ENCODE measurements at places on chromosomes 4 and X. TPM values are rescaled to one million over a fixed set of nuclear protein-coding genes. Genes with fewer than 3 reads are reported as not detected.

Gene TACR3
- 3.1 TPM for total RNA-seq

Gene CSAG1
- total RNA-seq: not detected

Gene CXCL5
- total RNA-seq: 2.1 TPM

Gene COX7B2
- not detected for total RNA-seq

Gene PIM2
- total RNA-seq: 36.1 TPM

Gene BCORL1
- 3.2 TPM for total RNA-seq

DNA sequence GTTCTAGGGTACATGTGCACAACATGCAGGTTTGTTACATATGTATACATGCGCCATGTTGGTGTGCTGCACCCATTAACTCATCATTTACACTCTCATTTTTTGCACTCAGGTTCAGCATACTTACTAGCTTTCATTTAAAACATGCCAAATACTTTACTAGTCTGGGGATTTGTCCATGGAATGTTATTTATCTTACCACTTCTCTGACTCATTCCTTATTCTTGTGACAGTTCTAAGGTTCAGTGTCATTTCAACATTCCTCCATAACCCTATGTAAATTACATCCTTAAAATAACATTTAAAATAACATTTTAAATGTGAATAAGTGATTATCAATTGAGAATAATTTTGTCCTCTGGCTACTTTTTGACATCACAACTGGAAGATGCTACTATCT lies 19.5 kb upstream of the SYTL5 start:
- H3K4me3 ChIP-seq: no peak overlapping the region
- DNase-seq: no peak
- no peak overlapping the region for H3K27ac ChIP-seq
- H3K36me3 ChIP-seq: no peaks in the 10 kb centered on the region

DNA sequence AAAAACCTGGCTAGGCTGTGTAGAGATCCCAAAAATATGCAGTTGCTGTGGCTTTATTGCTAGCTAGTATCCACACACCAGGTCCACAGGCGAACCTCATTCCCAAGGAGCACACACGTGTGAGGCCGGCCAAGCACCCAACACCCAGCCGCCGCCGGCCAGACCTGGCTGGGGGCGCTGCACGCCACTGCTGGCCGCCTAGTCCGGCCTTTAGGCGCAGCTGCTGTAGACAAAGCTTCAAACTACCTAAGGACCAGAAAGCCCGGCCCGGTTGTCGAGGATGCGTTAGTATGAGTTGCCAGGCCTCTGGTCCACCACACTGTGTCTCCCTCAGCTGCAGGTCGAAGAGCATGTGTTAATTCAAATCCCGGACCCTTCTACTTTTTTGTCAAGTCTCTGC lies 3.1 kb downstream of the POU3F4 start:
- no peak overlapping the region for H3K4me3 ChIP-seq
- H3K4me1 ChIP-seq: no peaks in the 10 kb centered on the region
- H3K36me3 ChIP-seq: no peaks in the 10 kb centered on the region
- peak; percentile 30 for DNase-seq
- no peaks in the 10 kb centered on the region for H3K27me3 ChIP-seq
- no peak overlapping the region for H3K27ac ChIP-seq

DNA sequence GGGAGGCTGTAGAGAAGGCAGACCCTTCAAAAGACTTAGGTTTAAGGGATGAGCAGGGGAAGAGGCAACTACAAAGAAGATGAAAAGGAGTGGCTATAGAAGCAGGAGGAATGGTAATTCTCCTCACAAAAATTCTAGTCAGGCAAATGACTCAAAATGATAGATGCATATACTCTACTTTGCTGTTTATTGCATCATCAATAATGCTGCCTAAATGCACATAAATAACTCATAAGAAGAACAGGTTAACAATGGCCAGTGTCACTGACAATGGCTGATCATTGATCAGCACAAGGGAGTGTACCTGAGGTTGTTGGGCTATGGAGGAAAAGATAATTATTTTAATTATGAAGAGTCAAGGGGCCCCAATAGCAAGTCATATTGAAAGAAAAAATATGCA lies 184.7 kb upstream of the ETNPPL start:
- no peaks in the 10 kb centered on the region for H3K36me3 ChIP-seq
- H3K27ac ChIP-seq: no peak overlapping the region
- DNase-seq: no peak
- no peak overlapping the region for H3K4me3 ChIP-seq
- no peaks in the 10 kb centered on the region for H3K27me3 ChIP-seq

DNA sequence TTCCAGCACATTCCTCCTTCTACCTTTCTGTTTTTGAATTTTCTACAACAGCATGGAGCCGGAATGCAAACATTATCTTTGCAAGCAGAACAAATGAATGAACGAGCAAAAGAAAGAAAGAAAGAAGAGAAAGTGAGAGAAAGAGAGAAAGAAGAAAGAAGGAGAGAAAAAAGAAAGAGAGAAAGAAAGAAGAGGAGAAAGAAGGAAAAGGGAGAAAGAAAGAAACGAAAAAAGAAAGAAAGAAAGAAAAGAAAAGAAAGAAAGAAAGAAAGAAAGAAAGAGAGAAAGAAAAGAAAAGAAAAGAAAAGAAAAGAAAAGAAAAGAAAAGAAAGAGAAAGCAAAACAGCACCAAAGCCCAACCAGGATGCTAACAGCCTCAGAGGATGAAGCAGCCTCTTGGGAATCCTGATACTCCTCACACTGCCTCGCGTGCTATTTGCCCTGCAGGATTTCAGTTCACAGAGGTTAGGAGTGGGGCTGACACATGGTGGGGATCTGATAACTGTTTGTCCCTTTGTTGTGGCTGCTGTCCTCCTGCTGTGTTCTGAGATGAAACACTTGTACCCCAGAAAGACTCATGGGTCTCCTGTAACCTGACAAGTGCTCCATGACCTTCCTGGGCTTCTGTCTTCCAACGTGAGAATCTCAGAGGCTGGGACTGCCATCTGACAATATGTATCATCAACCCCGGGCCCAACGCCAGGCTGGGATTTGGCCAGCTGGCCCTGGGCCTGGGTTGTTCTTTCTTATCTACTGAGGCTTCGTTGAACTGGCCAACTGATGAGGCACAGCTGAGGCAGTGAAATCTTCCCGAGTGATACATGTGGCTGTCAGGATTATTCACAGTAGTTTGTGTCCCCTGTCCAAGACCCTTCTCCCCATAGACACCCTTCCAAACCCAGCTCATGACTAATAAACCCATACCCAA lies 61.0 kb downstream of the SEPSECS start:
- no peaks in the 10 kb centered on the region for H3K27me3 ChIP-seq
- no peak overlapping the region for H3K4me3 ChIP-seq
- H3K36me3 ChIP-seq: no peaks in the 10 kb centered on the region
- H3K4me1 ChIP-seq: no peaks in the 10 kb centered on the region
- DNase-seq: peak; percentile 93
- no peak overlapping the region for H3K27ac ChIP-seq

GRCh38 chrX:40855411-40855810 lies 120.1 kb upstream of the MED14 start:
- H3K36me3 ChIP-seq: no peaks in the 10 kb centered on the region
- no peaks in the 10 kb centered on the region for H3K27me3 ChIP-seq
- H3K4me1 ChIP-seq: no peaks in the 10 kb centered on the region
- no peak overlapping the region for H3K27ac ChIP-seq
- H3K4me3 ChIP-seq: no peak overlapping the region

- H3K4me3 ChIP-seq: no peak overlapping the region
- H3K27ac ChIP-seq: no peak overlapping the region
- no peaks in the 10 kb centered on the region for H3K4me1 ChIP-seq
- no peak for DNase-seq
Observed at GRCh38 chr4:145446184-145446583, 35.5 kb upstream of the SMAD1 start.

DNA sequence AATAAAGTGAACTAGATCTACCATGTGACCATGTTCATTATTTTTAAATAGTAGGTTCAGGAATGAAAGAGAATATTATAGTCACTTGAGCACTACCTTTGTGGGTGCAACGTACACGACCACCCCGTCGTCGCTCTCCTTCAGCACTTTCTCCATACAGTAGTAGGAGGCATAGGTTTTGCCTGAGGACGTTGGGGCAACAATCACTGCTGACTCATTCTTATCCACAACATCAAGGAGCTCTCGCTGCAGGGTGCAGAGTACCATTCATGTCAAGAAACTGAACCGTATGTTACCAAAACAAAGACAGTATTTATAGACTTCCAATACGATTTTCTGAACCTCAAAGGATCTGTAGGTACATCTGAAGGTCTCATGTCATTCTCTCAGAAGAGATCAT lies 44.7 kb downstream of the DDX60 start:
- DNase-seq: no peak
- no peaks in the 10 kb centered on the region for H3K27me3 ChIP-seq
- H3K4me3 ChIP-seq: no peak overlapping the region
- no peaks in the 10 kb centered on the region for H3K4me1 ChIP-seq

- no peak overlapping the region for H3K4me3 ChIP-seq
- DNase-seq: no peak
- no peaks in the 10 kb centered on the region for H3K27me3 ChIP-seq
Observed at GRCh38 chr4:11037637-11038036, 353.1 kb upstream of the CLNK start.

DNA sequence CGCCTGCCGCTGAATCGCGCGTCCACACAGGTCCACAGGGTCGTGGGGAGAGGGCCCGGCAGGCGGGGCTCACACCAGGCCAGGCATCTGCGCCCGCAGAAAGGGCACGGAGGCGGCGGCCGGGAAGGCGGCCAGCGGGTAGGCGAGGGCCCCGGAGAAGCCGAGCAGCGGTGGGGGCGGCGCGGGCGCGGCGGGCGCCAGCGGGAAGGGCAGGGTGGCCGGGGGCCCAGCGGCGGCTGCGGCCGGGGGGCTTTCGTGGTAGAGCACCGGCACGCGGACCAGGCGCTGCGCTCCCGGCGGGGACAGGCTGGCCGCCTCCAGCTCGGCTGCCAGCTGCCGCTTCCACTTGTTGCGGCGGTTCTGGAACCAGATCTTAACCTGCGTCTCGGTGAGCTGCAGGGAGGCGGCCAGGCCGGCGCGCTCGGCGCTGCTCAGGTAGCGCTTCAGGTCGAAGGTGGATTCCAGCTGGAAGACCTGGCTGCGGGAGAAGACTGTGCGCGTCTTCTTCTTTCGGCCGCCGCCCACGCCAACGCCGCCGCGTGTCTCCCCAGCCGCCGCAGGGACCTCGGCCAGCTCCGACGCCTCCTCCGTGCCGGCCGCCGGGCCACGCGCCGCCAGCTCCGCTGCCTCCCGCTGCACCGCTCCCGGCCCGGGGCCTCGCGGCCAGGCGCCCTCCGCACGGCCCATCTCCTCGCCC lies 3.9 kb downstream of the HMX1 start:
- H3K4me1 ChIP-seq: peaks cover 5% of the 10 kb centered on the region
- no peaks in the 10 kb centered on the region for H3K36me3 ChIP-seq
- DNase-seq: no peak

DNA sequence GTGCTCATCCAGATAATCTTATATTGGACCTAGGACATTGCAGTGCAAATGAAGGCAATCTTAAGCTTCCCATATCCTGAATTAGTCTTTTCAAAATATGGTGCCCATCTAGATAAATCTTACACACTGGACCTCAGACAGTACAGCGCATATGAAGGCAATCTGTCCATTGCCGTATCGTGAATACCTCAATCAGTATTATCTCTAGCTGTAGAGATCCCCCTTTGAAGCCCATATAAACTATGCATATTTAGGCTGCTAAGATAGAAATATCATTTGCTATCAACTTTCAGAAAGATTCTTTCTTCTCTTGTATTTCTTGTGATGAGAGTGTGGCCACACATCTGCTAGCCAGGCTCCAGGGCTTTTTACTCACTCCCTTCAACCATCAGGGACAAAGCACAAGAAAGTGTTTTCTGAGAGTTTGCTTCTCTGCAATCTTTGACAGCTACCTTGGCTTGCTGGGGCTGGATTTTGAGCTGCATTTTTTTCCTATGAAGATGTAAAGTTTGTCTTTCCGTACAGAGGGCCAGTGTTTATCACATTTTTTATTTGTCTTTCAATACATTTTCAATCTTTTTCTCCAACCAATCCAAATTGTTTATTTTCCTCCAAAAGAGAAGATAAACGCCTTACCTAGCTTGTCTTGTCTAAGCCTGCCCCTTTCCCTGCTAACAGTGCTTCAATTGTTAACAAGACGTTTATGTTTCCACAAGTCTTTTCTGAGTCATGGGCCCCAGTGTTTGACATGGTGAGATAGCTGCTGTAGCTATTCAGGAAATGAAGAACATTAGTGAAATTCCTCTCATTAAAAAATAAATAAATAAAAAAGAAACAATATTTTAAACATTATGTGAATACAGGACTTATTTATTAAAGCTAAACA lies 57.6 kb upstream of the FAT1 start:
- H3K4me1 ChIP-seq: no peaks in the 10 kb centered on the region
- no peaks in the 10 kb centered on the region for H3K36me3 ChIP-seq
- H3K27ac ChIP-seq: no peak overlapping the region
- no peak for DNase-seq
- no peaks in the 10 kb centered on the region for H3K27me3 ChIP-seq
- H3K4me3 ChIP-seq: no peak overlapping the region

Measured in upper lobe of left lung (tissue), 6 donors.